ENCODE measurements at places on chromosomes 7 and 10.
A peak's percentile ranks its signal among the peaks of the same experiment; 100 is the strongest.

GRCh38 chr7:135979471-135980011 lies 2.4 kb upstream of the MTPN start:
- no peak for DNase-seq

- DNase-seq = peak; percentile 35
These were observed 57.4 kb downstream of the MKLN1 start for GRCh38 chr7:131385039-131385605.

- peak; percentile 11 for DNase-seq
These were observed at the start of gene HK1 for GRCh38 chr10:69278446-69278963. Gene HK1 (plus strand): TSS chr10:69278496.

DNA sequence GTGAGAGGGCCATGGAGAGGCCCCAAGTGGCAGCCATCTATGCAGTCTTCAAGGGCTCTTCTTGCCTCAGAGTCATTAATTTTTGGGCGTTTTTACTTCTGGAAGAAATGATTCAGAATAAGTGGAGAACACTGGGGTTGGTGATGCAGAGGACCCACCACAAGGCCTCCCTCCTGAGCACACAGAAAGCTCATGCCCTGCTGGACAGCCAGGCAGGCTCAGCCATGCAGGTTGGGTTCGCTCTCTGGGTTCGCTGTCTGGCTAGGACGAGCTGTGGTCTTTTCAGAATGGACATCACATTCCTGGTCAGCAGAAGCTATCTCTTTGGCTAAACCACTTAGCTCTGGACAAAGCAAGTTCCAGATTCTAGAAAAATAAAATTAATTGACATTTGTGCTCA lies 480.8 kb downstream of the RPS24 start:
- no peak for DNase-seq

GRCh38 chr10:43336641-43337318 lies 34.7 kb upstream of the FXYD4 start:
- DNase-seq = no peak

Data from fibroblast of skin of abdomen (primary cell).